ENCODE measurements at places on chromosomes 2 and 18.

GRCh38 chr2:60459851-60460250 lies 93.6 kb downstream of the BCL11A start:
- no peak for DNase-seq

GRCh38 chr2:84889332-84889731 lies 8.4 kb upstream of the TRABD2A start:
- peak; percentile 38 for DNase-seq

DNA sequence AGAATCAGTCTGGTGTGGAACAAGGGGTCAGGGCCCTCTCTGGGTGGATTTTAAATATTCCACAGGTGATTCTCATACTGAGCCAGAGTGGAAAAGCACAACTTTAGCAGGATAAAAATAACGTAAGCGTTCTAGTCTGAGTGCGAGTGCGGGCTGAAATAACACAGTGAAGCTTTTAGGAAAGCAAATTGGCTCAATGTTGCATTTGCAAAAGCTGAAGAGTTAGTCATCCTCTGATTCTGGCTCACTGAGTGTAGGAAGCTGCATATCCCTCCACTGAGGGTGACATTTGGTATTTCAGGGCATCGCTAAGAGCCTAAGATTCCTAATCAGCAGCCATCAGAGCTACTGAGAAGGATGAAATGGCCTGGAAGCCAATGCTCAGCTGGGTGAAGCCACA lies 134.7 kb downstream of the RIF1 start:
- no peak for DNase-seq

- no peak for DNase-seq
Measured at GRCh38 chr18:50162486-50163304, 32.3 kb downstream of the MYO5B start.

DNA sequence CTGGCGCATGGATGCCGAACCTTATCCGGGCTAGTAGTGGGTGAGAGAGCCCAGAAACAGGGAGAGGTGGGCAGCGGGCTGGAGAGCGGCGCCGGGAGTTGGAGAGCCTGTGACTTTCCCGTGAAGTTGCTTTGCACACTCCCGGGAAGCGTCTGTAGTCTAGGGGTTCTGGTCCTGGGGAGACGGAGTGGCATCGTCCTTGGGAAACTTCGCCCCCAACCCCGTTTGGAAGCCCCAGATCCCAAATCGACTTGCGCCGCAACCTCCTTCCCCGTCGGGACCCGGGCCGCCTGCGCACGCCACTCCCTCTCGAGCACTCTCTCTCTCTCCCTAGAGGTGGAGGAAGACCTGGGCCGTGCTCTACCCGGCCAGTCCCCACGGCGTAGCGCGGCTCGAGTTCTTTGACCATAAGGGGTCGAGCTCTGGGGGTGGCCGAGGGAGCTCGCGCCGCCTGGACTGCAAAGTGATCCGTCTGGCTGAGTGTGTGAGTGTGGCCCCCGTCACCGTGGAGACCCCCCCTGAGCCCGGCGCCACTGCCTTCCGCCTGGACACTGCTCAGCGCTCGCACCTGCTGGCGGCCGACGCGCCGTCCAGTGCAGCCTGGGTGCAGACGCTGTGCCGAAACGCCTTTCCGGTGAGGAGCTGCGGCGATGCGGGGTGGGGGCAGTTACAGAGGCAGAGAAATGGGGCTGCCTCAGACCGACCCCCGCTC lies 456 bp downstream of the DOK1 start:
- DNase-seq, result peak; percentile 64

GRCh38 chr2:233532971-233533370 lies 33.6 kb downstream of the USP40 start:
- DNase-seq, result no peak

GRCh38 chr2:102801098-102801718 lies 39.4 kb downstream of the TMEM182 start:
- no peak for DNase-seq

DNA sequence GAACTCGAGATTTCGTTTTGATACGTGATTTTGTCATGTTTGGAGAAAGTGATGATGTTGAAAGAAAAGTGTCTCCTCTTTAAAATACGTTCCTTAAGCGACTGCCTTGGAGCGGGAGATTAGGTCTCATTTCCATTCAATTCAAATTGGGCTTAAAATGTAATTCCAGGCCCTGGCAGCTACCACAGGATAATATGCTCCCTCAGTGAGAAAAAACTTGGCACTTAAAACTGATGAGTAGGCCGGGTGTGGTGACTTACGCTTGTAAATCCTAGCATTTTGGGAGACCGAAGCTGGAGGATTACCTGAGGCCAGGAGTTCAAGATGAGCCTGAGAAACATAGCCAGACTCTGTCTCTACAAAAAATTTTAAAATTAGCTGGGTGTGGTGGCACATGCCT lies 146.3 kb upstream of the L3MBTL4 start:
- DNase-seq, result no peak
